Femur (tissue), 1 donor: ENCODE measurements at places on chromosomes 4 and X.

DNA sequence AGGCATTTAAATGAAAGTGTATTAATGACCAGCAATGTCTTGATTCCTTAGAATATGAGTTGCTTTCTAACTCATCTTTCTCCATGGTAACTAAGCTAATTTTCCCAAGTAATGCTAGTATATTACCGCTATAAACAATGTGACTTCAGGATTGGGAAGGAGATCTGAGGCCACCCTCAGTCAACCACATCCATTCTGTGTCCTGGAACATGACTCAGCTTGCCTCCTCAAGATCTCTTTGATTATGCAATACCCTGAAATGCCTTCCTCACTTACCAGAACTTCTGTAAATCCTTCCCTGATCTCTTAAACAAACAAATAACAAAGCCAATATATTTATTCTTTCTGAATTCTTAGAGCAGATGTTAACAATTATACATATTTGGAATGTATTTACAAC, 1495.5 kb downstream of the PCDH18 start:
- no peak for DNase-seq

- no peak for DNase-seq
Observed at GRCh38 chrX:11533199-11533651, 132.5 kb downstream of the ARHGAP6 start.

GRCh38 chr4:38710053-38710452, 46.1 kb downstream of the KLF3 start:
- DNase-seq, result no peak

DNA sequence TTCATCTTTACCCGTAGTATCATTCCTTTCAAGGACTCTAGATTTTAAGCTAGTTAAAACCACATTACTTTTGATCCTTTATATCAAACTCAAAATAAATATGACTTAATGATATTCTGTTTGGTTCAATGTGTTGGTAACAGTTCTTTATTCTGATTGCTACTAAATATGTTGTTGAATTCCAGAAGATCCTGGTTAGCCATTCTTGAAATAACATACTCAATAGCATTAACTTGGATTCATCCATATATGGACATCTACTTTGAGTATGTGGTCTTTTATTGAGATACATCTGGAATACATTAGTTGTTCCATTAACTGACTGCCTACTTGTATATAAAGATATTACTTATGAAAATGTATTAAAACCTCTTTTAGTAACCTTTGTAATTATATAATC, 27.5 kb upstream of the PCDH18 start:
- no peak for DNase-seq

DNA sequence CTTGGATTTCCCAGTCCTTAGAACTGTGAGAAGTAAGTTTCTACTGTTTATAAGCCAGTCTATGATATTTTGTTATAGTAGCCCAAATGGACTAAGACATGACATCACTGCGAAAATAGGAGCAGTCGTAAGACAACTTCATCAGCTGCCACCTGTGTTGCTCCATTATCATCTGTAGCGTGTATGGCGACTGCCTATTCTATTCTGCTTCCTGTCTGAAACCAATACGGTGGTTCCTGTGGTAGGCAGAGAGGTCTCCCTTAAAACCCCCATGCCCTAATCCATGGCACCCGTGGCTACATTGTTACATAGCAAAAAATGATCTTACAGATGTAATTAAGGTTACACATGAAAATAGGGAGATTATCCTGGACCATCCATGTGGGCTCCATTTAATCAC, 105.4 kb upstream of the FAT1 start:
- DNase-seq, result no peak
